ENCODE measurements at places on chromosomes 2 and 18.

DNA sequence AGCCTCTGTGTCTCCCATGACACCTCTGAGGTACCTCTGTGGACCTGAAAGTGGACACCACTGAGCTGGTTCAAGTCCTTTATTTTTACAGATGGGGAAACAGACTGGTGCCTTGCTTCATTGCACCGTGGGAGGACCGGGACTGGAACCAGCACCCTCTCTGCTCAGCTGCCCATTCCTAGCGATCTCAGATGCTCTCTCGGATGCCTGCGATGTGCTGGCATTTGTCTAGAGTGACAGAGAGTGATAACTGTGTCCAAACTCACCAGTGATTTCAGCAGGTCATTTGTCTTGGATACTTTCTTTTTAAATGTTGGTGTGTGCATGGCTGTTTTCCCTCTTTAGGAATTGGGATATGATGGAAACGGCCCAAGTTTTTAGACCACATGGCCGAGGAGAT lies 30.1 kb upstream of the LYPD6B start:
- no peak for DNase-seq

DNA sequence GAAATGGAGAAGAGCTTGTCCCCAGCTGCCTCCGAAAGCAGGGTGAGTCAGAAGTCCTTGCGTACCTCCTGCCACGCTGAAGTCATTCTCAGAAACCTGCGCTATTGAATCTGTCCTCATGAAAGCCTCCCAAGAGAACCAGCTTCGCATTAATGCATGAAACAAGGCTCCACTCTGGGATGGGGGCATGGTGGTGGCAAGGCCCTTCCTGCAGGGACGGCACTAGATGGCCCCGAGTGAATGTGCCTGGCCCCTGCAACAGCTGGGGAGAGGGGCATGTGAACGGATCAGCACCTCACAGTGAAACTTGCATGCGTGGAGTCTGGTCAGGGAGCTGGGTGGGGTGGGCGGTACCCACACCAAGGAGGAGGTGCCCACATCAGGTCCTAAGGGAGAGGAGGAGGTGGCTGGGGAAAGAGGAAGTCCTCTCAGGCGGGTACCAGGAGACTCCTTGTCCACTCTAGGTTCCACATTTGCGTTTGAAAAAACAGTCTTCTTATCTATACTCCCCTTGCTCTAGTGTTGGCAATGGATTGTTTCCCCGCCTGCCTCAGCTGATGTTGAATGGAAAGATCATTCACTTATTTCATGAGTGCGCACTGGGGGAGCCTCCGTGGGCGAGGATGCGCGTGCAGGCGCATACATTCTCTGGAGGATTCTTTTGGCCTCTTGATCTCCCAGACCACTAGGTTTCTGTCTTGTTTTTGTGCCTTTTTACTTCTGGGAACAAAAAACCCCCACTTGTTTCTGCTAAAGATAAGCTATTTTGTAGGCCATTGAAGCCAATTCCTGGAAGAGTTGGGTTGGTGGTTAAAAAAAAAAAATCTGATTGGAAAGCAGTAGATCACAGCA lies 104.7 kb downstream of the KLHL29 start:
- DNase-seq = no peak

DNA sequence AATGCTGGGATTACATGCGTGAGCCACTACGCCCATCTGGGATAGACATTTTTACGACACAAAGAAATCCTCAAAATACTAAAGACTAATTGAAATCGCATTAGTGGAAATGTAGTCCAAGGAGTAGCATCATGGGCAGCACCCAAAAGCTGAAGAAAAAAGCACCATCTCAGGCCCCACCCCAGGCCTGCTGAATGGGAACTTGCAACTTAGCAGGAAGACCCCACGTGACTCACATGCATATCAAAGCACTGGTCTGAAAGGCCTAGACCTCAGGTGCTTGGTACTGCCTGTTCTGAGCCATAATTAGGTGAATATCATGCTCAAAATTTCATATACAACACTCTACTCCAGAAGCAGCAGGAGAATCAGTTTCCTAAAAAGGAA lies 28.9 kb downstream of the SPRED2 start:
- DNase-seq = no peak

DNA sequence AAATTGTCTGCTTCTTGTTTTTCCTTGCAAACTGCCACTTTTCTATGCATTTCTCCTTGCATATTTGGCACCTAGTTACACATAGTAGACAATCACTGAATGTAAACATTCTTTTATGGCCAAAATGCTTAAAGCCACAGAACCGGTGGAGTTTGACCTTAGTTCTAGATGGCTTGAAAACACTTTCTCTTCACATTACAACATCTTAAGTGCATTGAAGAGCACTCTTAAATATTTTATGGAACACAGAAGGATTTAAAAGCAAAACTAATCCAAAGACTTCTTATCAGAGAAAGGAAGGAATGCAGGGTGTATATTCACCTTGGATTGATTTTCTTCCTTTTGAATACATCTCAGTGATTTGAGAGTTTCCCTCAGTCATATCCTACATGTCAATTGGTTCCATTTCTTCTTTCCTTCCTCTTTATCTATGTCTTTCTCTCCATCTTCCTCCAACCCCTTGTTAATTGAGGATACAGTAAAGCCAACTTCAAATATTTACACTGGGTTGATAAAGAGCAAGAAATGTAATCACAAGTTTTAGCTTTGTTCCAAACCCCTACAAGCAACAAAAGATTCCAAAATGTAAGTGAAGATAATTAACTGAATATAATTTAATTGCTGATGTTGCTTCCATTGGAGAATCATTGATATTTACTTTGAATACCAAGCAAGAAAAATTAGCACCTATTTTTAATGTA lies 548.0 kb downstream of the CNTNAP5 start:
- DNase-seq = no peak

DNA sequence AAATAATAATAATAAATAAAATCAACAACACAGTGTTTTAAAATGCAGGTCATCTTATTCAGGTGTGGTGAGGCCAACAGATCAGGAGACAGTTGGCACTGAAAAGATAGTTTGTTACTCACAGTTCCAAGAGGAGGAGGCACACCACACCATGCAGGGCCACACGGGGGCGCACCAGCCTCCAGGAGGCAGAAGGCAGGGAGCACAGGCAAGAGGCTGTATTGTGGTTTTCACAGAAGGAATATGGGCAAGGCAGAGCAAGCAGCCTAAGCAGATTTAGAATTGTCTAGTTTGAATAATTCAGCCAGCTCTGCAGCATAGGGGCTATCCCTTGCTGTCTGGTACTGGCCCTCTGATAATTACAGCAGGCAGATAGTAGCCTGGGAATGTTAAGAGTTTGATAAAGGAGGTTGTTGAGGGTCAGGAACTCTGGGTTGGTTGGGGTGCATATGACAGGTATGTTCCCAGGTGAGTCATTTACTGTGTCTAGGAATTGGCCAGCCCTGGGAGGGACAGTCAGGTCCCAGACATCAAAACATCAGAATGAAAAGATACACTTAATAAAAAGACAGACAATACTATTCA lies 31.3 kb downstream of the KIAA2012 start:
- DNase-seq = peak; percentile 49

All from H54 (cell line).